Urinary bladder (tissue), 4 donors: ENCODE measurements at places on chromosomes 1 and 21. TPM values are rescaled to one million over a fixed set of nuclear protein-coding genes. Genes with fewer than 3 reads are reported as not detected.

The S100A9 gene
- 77.5 TPM for total RNA-seq

The UBIAD1 gene
- total RNA-seq, result 6.8 TPM

The TTC39A gene
- total RNA-seq, result 4.1 TPM

The RNU1-4 gene
- under 0.01 TPM for total RNA-seq

The KRTAP21-2 gene
- total RNA-seq, result not detected

The EDEM3 gene
- 56.3 TPM for total RNA-seq

DNA sequence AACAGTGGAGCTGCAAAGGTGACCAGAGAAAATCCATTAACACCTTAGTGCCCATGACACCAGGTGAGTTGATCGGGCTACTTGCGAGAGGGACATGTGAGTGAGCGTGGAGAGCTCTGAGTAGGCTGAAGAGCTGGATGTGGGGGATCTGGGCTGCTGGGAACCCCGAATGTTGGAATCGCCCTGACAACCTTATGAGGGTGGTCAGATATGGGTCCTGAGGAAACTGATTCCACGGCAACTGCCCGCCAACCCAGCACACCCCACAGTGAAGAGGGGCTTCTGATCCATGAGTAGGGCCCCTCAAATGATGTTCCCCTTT lies 705 bp upstream of the QSOX1 start:
- no peak for DNase-seq

DNA sequence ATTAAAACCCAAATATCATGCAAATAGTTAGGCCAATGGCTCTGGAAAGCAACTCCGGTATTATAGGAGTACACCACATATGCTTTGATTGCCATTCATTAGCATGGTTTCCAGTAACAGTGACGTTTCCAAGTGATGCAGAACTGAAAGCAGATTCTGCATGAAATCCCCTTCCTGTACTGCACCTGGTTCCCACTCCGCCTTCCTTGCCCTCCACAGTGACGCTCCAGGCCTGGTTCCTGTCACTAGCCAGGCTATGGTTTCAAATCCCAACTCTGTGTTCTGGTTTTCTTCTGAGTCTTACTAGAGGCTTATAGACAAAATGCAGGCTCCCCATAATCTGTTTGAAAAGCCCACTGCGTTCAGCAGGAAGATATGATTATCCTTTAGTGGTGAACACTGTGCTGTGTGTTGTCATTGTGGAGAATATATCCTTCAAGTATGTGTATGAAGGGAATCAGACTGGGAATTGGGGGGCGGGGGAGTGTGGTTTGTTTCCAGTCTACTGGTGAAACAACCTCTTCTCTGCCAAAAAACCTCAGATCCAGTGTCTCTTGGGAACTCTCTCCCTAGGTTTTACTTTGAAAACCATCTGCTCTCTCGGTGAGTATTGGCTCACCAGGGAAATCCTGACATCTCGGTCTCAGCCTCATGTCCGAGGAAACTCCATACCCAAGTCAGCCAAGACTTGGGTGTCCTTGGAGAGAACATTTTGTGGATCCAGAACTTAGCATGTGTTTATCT lies 78.7 kb downstream of the TYW3 start:
- DNase-seq, result no peak

DNA sequence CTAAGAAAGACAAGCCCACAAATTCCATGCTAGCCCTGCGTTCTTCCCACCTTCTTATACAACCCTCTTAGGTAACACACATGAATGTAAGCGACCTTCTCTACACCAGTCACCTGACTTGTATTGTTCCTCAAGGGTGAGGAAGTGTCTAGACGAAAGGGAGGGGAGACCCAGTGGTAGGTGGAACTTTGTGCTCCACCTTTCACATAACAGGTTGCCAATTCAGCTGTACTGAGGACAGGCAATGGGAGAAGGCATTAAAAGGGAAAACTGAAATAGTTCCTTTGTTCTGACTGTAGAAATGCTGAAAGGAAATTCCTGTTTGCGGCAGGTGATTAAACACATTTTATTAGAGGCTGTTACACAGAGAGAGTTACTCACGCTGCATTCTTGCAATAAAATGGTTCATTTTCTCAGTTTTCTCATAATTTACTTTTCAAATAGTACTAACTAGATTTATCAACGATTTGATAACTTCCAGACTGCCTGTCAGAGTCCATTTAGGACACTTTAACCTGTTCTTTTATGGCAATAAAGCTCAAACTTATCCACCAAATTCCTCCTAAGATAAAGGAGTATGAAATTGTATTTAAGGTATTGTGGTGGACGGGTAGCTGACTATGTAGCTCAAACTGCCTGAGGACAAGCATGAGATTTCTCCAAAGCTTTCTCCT lies 17.8 kb upstream of the CHRM3 start:
- no peak for DNase-seq

- no peak for DNase-seq
Measured at GRCh38 chr1:87194271-87194774, 134.4 kb upstream of the LMO4 start.

DNA sequence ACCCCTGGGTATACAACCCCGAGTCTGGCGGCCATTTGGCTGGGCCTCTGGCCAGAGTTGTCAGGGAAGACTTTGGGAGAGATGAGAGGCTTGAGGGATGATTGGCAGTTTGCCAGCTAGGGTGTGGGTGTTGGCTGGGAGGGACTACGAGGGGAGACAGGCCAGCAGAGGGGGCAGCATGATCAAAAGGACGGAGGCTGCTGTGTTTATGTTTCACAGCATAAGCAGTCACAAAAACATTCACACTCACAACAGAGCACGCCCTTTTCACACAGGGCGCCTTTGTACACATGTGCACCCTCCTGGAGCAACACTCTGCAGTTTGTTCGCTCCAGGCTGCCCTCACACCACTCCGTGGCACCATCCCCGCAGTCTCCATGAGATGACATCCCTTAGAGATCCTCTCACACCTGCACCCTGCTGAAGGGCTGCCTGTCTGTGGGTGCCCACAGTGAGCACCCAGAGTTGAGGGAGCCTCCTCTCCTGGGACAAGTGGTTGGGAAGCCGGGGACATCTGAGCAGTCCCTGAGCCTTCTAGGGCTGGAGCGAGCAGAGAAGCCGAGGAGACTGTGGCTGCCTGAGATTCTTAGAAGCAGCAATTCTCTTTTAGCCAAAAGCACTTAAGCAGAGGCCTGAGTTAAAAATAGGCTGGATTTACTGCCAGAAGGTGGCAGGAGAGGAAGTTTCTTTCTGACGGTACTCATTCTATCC lies 15.4 kb downstream of the EFNA3 start:
- DNase-seq, result no peak

DNA sequence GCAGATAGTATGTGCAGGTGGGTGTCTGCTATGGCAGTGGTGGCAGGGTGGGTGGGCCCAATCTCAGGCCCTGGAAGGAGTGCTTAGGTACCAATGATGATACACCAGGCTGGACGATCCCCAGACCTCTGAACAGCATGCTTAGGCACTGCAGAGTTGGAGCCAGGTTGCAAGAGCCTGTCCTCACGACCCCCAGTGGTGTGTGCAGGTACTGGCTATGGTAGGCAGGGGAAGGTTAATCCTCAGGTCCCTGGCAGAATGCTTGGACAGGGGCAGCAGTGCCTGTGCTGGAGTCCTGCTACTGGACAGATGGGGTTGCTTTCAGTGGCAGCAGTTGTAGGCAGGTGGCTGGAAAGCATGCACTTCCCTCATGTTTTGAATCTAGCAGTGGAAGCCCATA lies 100.5 kb upstream of the NEK7 start:
- no peak for DNase-seq

- no peak for DNase-seq
Measured at GRCh38 chr1:164735315-164736052, 176.5 kb downstream of the PBX1 start.

- no peak for DNase-seq
Measured at GRCh38 chr1:67041841-67042503, 12.0 kb downstream of the SLC35D1 start.

DNA sequence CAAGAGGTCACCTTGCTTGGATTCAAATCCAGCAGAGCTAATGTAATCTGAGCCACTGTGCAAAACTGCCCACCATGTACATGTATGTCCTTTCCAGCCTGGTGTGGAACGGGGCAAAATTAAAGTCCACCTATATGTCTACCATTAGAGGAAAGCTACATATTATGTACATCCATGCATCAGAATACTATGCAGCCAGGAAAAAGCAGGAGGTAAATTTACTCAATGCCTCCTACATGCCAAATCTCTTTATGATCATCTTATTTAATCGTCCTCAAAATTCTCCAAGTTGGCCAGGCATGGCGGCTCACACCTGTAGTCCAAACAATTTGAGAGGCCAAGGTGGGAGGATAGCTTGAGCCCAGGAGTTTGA lies 6.3 kb upstream of the ZNF683 start:
- no peak for DNase-seq

- no peak for DNase-seq
Measured at GRCh38 chr1:91699339-91699974, 186.5 kb downstream of the TGFBR3 start.
